ENCODE measurements at places on chromosomes 12 and 14.

DNA sequence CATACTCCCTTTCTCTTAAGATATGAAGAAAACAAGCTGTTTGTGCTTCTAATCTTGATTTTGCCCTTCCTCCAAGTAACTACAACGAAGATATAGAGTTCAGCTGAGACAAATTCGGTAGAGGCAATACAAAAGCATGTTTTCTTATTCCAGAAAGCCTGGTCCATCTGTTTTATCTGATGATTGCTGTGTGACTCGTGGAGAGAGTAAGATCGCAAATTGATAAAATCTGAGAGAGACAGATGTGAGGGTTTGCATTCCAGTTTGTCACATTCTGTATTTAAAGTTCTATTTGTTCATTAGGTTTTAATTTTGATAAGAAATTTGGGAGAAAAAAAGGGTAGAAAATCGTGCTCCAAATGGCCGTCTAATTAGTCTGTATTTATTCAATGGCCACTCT lies 192.1 kb downstream of the CPNE8 start:
- no peak for DNase-seq

- DNase-seq: no peak
Observed at GRCh38 chr12:49664591-49665239, 41.4 kb downstream of the PRPF40B start.

DNA sequence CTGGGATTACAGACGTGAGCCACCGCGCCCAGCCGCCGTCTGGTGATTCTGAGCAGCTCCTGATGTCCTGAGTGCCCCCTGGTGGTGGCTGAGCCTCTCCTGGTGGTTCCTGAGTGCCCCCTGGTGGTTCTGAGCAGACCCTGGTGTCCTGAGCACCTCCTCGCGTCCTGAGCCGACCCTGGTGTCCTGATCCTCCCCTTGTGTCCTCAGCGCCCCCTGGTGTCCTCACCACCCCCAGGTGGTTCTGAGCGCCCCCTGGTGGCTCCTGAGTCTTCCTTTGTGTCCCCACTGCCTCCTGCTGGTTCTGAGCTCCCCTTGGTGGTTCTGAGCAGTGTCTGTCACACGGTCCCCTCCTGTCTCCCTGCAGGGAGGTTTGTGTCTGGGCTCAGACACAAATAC lies 1304.9 kb downstream of the TMEM121 start:
- peak; percentile 70 for DNase-seq

DNA sequence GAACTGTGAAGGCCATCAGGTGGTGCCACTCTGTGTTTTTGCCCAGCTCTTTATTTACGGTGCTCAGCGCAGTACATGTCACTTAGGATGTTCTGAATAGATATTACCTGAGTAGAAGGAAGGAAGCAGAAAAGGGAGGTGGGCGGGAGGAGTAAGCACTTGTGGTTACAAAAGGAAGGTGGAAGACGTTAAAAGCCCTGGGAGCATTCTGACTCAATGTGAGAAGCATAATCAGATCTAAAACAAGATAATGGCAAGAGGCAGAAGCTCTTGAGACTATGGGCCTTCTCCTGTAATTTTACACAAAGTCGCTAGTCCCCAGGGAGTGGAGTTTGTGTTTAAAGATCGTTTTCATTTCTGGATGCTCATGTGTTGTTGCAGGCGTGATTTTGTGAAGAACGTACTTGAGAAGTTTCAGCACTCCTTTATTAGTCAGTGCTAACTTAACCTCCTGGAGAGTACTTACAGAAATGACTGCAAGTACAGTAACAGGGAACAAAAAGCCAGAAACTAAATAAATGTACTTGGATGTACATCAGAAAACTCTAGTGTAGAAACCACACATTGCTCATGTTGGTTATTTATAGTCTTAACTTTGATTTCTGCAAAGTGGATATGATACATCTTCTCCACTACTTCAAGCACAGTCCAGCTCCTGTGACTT lies 1523.5 kb downstream of the AACS start:
- no peak for DNase-seq

- DNase-seq: no peak
Observed at GRCh38 chr12:67442347-67442841, 173.2 kb downstream of the CAND1 start.

Data from stimulated activated CD4-positive, alpha-beta T cell treated with anti-CD3 and anti-CD28 coated beads, Interleukin-2, amount 100 ng/mL, for 48 hours (primary cell).